Heart left ventricle (tissue), 16 donors: ENCODE measurements at places on chromosomes 3 and 15.

GRCh38 chr3:49553324-49553691 lies 969 bp upstream of the BSN start:
- no peak for DNase-seq

GRCh38 chr3:119420196-119420595 lies 43.2 kb downstream of the TMEM39A start:
- no peak for DNase-seq

DNA sequence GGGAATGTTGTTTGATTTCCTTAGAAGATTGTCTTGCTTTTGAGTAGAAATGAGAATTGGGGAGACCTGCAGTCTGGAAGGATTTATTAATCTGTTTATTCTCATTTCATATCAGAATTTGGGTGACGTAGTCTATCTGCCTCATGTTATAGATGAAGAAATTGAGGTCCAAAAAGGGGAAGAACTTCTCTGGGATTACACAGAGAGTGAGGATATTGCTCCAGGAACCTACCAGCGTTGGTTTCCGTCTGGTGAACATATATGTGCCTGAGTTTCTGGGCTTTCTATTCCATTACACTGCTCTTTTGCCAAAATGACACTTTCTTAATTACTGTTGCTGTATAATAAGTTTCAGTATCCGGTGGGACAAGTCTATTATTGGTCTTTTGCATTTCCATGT lies 51.8 kb downstream of the CTDSPL start:
- DNase-seq = no peak

DNA sequence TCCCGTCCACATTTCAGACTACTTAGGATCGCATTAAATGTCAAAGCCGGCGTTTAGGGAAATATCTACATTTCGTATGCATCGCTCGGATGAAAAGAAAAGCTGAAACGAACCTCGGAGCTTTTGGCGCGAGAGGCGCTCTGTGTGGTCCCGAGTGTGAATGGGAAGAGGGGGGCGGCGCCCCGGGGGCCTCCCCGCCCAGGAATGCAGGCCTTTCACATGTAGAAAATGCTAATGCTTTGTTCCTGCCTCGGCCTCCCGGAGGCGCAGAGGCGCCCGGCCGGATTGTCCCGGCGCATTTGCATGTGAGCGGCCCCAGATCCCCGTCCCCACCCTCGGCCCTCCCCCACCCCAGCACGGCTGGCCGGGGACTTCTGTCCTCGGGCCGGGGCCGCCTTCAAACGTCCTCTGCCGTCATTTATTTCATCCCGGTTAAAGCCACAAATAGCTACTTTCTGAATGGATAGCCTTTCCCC lies 37.0 kb upstream of the TRIM71 start:
- DNase-seq = peak; percentile 47

- DNase-seq = peak; percentile 99
Measured at GRCh38 chr3:157088601-157089454, 71.1 kb downstream of the CCNL1 start.

DNA sequence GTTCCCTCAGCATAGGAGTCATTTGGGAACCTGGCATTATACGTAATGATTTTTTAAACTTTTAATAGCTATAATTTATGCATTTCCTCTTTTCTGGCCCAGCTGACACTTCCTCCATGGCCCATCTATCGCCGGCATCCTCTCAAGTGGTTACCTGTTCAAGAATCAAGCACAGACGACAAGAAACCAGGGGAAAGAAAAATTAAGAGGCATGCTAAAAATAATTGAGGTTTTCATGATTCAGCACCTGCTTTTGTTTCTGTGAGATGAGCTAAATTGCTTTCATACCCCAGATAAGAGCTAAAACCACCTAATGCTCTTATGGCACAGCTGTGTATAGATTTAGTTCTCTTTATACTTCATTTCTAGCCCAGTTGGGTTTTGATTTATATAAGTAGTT lies 1.7 kb downstream of the SPCS1 start:
- no peak for DNase-seq

DNA sequence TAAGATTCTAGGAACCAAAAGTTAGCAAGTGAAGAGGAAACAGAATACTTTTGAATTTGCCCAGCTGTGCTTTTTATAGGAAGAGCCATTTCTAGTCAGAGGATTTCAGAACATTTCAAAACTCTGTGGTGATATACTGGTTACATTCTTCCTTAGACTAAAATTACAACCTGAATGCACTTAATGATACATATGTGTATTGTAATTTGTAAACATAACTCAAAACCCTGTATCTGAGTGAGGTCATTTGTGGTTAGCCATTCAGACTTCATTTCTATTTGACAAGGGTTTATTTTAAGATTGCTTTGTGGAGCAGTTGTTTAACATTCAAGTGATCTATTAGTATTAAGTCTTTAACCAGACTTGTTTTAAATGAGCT lies 59.4 kb upstream of the TRIM71 start:
- DNase-seq = no peak

- no peak for DNase-seq
Measured at GRCh38 chr3:64184621-64185020, 40.6 kb downstream of the PRICKLE2 start.

- peak; percentile 41 for DNase-seq
Measured at GRCh38 chr3:170622369-170623159, 36.7 kb upstream of the SLC7A14 start.

GRCh38 chr3:8575364-8576104 lies 69.1 kb downstream of the SSUH2 start:
- no peak for DNase-seq

- DNase-seq = no peak
Measured at GRCh38 chr3:171775943-171776342, 34.3 kb downstream of the PLD1 start.

GRCh38 chr3:156603379-156604017 lies 48.6 kb upstream of the SSR3 start:
- DNase-seq = no peak

DNA sequence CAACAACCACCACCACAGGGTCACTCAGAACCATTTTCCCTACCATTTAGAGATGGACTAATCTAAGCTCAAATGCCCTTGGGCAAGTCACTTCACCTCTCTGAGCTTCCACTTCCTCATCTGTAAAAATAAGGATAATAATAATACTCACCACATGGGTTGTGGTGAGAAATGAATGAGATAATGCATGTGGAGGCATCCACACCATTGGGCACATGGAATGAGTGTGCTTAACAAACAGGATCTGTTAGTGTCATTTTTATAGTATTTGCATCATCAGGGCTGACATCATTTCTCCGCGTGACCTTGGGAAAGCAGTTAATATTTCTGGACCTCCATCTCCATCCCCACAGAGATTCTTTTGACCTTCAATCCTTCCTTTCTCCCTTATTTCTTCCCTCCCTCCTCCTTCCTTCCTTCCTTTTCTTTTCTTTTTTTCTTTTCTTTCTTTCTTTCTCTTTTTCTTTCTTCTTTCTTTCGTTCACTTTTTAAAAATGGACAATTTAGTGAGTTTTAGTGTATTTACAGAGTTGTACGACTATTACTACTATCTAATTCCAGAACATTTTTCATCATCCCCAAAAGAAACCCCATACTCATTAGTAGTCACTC lies 7.7 kb upstream of the RFT1 start:
- no peak for DNase-seq

DNA sequence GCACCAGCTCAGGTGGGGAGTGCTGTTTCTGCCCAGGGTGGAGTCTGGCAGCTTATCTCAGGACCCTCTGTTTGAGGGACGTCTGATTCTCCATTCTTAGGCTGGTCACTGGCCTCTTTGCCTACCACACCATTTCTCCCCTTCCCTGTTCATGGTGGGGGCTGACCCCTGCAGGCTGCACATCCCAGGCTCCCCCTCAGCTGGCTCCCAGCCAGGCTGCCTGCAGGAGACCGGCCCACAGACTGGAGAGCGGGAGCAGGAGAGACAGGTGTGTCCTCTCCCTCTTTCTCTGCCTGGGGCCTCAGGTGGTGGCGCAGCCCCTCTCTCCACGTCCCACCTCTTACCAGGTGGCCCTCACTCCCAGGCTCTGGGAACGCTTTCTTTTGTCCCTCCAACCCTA lies 60.8 kb downstream of the RAB11A start:
- no peak for DNase-seq

DNA sequence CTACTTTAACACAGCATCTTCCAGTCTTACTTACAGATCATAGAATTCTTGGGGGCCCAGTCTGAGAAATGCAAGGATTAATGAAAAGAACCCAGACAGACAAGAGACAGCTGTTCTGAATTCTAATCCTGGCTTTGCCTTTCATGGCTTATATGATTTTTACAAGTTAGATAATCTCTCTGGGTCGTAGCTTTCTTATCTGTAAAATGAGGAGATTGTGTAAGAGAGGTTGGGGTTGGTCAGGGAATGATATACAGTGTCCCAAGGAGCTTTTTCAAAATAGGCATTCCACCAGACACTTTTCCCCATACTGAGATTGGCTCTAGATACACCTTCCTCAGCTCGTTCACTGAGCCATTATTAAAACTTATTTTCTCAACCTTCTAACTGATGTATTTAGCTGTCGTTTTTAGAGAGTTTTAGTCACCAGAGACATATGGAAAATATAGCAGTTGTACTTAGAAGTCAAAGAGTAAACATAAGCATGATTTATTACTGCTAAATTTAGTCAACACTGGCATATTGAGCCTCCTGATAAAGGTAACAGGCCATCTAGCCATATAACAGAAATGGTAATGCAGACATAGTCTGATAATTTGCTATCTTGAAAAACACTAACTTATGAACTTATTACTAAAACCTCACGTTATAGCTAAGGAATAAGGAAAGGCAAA lies 163.0 kb upstream of the MLF1 start:
- no peak for DNase-seq

GRCh38 chr3:133608388-133608787 lies 34.9 kb downstream of the CDV3 start:
- DNase-seq = no peak

DNA sequence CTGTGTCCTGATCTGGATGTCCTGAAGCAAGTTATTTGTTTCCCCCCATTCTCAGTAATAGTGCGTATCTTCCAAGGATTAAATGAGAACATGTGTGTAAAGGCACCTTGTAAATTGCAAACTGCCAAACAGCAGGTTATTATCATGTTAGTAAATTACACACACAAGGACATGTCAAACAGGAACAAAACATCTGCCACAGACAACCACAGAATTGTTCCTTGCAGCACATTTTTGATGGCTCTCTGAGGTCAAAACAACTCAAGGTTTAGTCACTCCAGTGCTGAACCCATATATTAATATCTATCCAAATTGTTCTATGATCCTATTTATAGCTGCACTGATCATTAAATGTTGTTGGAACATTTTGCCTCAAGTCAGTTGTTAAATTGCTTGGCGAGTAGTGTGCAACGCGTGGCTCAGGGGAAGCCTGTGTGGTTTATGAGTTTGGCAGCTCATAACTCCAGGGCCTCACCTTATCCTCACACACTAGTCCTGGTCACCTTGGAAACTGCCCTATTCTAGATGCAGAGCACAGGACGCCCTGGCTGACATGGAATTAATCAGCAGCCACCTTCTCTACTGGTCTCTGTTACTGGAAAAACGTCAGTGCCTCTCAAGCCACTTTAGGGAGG lies 46.3 kb upstream of the CDV3 start:
- DNase-seq = no peak

GRCh38 chr15:49110158-49110944 lies 45.0 kb downstream of the COPS2 start:
- no peak for DNase-seq

DNA sequence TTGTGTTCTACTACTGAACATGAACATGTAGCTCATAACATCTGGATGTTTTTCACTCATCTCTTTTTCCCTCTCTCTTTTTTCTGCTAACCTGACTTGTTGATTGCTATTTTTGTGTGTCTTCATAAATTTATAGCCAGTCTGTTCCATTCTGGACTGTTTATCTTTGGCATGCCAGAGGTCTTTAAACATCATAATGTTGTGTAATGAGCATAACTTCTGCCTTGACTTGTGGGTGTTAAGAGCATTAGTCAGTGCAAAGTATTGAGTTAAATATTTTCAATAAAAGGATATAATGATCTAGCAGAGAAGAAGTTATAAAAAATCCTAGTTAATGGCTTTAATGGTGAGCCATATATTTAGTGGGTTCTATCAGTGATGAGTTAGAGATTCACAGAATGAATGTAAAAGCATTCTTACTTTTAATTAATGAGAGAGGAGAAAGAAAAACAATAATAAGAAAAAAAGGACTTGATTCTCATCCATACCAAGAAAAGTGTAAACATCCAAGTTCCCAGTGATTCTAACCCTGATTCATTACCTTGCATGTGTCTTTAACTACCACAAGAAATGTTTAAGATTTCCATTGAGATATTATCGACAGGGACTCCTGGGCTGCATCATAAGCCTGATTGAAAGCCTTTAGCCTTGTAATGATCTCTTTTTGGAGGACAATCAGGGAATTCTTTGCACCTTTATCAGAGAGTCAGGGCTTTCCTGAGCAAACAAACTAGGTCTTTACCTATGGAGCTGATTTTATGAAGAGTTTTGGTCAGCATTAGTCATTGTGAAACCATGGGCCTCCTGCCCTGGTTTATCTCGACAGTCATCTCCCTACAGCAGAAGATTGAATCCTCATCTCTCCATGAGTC lies 22.9 kb downstream of the MITF start:
- DNase-seq = no peak

- DNase-seq = no peak
Measured at GRCh38 chr3:134034005-134034785, 4.5 kb upstream of the SLCO2A1 start.

DNA sequence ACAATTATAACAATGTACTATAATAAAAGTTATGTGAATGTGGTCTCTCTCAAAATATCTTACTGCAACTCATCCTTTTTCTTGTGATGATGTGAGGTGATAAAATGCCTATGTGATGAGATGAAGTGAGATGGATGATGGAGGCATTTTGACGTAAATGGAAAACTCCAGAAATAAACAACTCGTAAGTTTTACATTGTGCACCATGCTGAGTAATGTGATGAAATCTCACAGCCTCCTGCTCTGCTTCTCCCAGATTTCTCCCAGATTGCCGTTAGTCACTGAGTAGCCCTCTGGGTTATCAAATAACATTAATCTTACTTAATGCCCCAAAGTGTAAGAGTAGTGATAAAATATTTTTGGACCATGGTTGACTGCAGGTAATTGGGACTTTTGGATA lies 64.8 kb upstream of the SLCO2A1 start:
- DNase-seq = no peak

- no peak for DNase-seq
Measured at GRCh38 chr3:21954709-21955108, 203.7 kb upstream of the ZNF385D start.

- no peak for DNase-seq
Measured at GRCh38 chr3:175065497-175065896, 206.4 kb downstream of the NAALADL2 start.

- DNase-seq = no peak
Measured at GRCh38 chr3:45055032-45055410, 28.9 kb downstream of the CLEC3B start.

DNA sequence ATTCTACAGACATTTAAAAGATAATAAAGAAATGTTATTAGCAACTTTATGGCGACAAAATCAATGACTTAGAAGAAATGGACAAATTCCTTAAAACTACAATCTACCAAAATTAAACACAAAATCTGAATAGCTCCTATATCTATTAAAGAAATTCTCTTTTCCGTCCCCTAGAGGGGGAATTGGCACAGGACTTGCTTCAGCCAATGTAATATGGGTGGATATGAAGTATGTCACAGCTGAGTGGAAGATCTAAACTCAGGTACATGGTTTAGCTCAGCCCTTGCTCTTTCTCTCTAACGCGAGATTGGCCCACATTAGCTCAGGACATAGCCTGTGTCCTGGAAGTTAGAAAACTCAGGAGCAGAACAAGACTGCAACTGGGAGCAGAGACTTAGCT lies 79.3 kb downstream of the DNAH12 start:
- no peak for DNase-seq

GRCh38 chr3:160009525-160009924 lies 20.9 kb downstream of the IL12A start:
- DNase-seq = no peak
